ENCODE measurements at places on chromosomes 13 and 19. TPM values are rescaled to one million over a fixed set of nuclear protein-coding genes. Genes with fewer than 3 reads are reported as not detected.

DNA sequence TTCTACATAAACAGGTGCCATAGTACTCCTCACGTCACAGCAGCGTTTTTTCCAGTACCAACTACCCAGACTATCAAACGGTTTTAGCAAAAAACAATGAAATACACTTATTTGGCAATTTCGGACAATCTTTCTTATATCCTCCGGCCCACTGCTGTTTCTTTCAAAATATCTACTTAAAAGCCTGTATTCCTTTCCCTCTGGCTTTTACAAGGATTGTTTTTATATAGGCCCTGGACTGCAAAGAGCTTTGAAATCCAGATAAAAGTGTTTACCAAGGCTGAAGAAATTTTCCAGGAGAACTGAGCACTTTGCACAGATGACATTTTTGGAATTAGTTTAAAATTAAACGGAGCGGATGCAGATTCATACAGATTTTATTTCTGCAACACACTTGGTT is 255.9 kb upstream of the STARD13 start:
- no peak for DNase-seq

DNA sequence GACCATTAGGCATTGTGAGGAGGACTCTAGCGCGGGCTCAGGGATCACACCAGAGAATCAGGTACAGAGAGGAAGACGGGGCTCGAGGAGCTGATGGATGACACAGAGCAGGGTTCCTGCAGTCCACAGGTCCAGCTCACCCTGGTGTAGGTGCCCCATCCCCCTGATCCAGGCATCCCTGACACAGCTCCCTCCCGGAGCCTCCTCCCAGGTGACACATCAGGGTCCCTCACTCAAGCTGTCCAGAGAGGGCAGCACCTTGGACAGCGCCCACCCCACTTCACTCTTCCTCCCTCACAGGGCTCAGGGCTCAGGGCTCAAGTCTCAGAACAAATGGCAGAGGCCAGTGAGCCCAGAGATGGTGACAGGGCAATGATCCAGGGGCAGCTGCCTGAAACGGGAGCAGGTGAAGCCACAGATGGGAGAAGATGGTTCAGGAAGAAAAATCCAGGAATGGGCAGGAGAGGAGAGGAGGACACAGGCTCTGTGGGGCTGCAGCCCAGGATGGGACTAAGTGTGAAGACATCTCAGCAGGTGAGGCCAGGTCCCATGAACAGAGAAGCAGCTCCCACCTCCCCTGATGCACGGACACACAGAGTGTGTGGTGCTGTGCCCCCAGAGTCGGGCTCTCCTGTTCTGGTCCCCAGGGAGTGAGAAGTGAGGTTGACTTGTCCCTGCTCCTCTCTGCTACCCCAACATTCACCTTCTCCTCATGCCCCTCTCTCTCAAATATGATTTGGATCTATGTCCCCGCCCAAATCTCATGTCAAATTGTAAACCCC is 2.8 kb upstream of the CEACAM5 start:
- peak; percentile 1 for DNase-seq

- peak; percentile 36 for DNase-seq
Observed at GRCh38 chr13:79492313-79492798, 11.4 kb downstream of the NDFIP2 start.

GRCh38 chr13:31912647-31913401 is 118.8 kb upstream of the FRY start:
- DNase-seq = no peak

DNA sequence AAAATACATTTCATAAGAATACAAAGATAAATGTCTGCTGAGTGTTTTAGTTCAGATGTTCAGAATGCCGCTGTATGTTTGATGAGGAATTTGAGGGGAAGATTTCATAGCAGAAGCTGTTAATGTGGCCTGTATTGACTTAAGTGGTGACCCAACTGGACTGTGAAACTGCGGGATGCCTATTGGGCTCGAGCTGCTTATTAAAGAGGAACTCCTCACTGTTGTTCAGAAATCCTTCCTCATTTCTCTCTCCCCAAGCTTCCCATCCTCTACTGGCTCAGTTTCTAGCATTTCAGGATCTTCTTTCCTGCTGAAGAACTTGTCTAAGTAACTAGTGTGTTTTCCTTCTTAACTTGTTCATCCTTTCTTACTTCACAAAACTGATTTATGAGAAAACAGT is 20.4 kb downstream of the DGKH start:
- no peak for DNase-seq

GRCh38 chr13:52025475-52026245 is 1.2 kb downstream of the UTP14C start:
- no peak for DNase-seq

DNA sequence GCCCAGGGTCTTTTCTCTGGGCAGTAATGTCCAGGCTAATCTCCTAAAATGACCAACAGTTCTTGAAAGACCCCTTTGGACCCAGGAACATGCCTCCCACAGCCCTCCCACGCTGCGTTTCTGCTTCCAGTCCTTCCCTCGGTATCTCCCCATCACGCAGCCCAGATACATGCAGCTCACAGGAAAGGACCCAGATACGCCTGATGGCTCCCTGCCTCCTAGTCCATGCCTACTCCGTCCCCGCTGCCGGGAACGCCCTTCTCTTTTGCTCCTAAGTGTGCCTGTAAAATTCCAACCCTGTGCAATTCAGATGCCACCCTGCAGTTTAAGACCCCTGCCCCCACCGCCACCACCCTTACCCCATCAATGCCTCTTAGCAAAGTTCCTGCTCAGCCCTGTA is 778 bp downstream of the MUC16 start:
- DNase-seq = no peak

- DNase-seq = no peak
Observed at GRCh38 chr13:46668931-46669525, 116.1 kb downstream of the LRCH1 start.

- DNase-seq = no peak
Observed at GRCh38 chr13:49693191-49693733, 2.0 kb upstream of the EBPL start.

- no peak for DNase-seq
Observed at GRCh38 chr13:56755181-56755935, 385.4 kb upstream of the PRR20A start.

- DNase-seq = no peak
Observed at GRCh38 chr13:42136518-42136917, 88.1 kb downstream of the DGKH start.

DNA sequence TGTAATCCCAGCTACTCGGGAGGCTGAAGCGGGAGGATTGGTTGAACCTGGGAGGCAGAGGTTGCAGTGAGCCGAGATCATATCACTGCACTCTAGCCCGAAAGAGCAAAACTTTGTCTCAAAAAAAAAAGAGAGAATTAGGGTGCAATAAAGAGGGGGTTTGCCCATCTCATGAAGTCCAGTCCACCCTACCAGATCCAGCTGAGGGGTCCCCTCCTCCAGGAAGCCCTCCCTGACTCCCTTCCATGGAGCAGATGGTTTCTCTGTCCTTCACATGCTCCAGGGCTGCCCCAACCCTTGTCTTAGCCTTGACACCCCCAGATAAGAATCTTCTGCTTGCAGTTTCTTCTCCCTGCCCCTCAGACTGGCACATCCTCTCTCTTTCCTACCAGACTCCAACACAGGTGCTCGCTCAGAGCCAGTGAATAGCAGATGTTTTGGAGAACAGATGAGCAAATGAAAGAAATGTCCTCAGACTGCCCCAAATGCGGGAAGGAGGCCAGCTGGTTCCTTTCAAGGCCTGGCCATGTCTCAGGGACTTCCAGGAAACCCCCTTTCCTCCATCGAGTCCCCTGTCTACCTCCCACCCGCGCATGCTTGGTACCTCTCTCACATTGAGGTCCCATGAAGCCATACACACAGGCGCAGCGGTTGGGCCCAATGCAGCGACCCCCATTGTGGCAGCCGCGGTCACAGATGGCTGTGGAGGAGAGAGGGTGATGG is 5.0 kb downstream of the FBN3 start:
- no peak for DNase-seq

DNA sequence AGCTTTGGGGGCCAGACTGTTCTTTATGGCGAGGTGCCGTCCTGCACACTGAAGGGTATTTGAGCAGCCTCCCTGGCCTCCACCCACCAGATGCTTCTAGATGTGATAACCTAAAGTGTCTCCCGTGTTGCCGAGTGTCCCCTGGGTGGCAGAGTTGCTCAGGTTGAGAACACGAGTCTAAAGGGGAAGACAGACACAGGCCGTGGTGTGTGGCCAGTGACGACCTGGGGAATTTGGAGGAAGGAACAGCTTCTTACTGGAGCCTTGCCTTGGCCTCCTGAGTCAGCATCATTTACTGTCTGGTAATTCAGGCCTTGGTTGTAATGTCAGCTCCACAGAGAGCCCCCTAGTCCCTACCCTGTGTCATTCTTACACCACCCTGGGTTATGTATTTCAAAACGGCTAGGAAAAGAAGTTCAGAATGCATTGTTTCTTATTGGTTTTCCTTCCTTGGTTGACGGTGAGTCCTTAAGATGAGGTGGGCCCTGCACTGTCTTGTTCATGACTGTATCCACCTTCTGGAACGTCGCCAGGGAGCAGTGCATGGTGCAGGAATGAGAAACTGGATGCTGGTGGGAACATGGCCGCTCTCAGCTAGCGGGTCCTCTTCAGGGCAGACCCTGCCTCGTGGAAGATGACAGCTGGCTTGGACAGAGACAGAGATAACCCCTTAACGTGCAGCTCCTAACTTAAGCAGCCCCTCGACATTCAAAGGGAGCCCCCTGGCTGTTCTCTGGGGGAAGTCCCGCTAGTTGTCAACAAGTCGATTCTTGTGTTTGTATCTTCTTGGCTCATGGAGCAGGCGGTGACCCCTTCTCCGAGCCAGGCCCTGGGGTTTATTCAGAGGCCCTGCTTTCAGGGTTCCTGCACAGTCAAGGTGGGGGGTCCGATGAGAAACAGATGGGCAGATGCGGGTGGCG is 7.2 kb downstream of the SIN3B start:
- DNase-seq = no peak

DNA sequence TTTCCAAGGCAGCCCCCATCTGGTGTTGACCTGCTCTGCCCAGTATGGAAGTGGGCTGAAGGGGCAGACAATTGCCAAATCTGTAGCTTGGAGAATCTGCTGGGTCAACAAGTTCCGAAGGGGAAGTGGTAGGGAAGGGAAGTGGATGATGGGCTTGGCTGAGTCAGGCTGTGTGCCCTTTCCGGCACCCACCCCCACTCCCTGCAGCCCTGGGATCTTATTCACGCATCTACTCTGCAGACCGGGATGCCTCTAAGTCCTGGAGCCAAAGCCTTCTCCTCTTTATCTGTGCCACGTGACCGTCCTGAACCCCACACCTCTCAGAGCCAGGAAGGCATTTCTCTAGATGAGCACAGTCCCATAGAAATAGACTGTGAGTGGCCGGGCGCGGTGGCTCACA is 7.5 kb upstream of the C5AR2 start:
- DNase-seq = no peak

DNA sequence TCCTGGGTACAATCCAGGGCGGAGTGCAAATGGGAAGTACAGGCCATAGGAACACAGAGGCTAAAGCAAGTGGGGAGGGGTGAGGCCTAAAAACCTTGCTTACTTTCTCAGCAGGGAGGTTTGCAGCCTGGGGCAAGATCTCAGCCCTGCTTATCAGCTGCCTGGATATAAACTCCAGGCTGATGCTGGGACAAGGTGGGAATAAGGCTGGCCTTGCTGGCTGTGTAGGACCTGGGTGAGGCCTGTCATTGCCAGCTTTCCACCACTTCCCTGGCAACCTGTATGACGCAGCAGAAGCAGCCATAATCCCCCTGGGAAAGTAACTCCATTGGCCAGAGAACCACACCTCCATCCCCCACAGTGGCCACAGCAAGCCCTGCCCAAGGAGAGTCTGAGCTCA is 279.1 kb upstream of the ATXN8OS start:
- no peak for DNase-seq

DNA sequence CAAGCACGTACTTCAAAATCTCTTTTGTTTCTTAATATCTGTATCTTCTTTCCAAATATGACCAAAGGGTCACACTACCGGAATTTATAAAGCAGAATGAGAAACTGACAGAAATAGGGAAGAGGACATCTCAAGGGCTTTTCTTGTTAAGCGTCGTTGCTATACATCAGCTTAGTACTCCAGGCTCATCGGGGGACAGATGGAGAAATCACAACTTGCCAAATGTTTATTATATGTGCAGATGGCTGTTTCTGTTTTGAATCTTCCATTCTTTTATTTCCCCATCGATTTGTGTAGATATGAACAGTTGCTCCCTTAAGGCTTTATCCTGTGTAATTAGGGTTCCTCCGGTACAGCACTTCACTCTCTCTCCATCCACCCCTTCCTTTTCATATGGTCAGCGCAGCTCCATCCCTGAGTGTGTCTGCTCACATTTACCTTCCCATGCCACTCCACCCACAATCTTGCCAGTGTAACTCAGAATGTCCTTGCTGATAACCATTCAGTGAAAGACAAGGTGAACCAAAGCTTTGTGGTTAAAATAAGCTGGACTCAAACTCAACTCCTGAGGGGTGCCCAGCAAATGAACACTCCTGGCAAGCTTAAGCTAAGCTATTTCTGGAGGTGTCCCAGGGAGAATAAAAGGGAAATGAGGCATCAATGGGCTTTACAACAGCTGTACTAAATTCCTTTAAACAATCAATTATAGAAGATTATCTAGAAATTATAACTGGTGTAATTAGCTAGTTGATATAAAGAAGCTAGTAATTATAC is 51.3 kb downstream of the TBC1D4 start:
- no peak for DNase-seq

DNA sequence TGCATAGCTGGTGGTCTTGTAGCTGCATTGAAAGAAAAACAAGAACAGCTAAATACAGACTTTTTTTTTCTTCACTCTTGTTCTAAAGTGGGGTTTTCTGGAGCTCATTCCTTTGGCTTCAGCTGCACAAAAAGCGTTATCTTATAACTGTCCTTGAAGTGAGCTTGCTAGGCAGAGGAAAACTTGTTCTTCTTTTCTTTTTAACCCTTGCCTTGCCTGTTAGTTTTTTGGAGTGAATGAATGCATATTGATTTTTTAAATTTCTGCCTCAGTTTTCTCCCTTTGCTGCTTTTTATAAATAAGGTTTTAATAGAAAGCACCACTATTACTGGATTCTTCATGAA is 1.5 kb downstream of the ZNF765 start:
- DNase-seq = no peak

- DNase-seq = no peak
Observed at GRCh38 chr13:24821207-24821606, 57.2 kb downstream of the RNF17 start.

Gene OR10H1
- total RNA-seq = not detected

Gene ZNF320
- total RNA-seq = 31.6 TPM

Gene IFNL2
- total RNA-seq = not detected

Gene ZNF471
- total RNA-seq = 0.26 TPM

Gene BSPH1
- total RNA-seq = not detected

Gene DPF1
- total RNA-seq = 4.5 TPM

Gene CGB1
- total RNA-seq = not detected

Gene ZNF556
- total RNA-seq = not detected

Gene ERICH4
- not detected for total RNA-seq

Gene FGF14
- total RNA-seq = 0.23 TPM

Gene ADPRHL1
- 2.5 TPM for total RNA-seq

Gene RNF113B
- not detected for total RNA-seq

Gene ZNF100
- 8.9 TPM for total RNA-seq

Gene PRKCG
- 0.29 TPM for total RNA-seq

Gene FAAP24
- 2.2 TPM for total RNA-seq

Gene FXYD3
- total RNA-seq = not detected

Gene TBXA2R
- total RNA-seq = 0.31 TPM
